ENCODE measurements at places on chromosomes 13 and 19.

GRCh38 chr13:49084961-49085360 lies 109.2 kb downstream of the FNDC3A start:
- DNase-seq = no peak

DNA sequence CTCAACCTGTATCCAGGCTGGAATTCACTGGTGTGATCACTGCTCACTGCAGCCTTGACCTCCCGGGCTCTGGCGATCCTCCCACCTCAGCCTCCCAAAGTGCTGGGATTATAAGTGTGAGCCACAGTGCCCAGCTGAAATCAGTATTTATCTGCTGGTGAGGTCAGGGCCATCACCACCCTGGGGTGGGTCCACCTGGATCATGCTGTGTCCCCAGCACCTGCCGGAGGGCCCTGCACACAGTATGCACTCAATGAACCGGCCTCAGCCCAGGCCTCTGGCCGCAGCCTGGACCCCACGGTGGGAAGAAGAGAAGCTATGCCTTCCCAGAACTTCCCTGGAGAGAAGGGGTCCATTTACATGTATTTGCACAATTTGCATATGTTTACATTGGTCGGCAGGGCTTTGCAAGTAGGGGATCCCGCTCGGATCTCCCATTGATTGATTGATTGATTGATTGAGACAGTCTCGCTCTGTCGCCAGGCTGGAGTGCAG lies 2.6 kb upstream of the SLC5A5 start:
- no peak for DNase-seq

DNA sequence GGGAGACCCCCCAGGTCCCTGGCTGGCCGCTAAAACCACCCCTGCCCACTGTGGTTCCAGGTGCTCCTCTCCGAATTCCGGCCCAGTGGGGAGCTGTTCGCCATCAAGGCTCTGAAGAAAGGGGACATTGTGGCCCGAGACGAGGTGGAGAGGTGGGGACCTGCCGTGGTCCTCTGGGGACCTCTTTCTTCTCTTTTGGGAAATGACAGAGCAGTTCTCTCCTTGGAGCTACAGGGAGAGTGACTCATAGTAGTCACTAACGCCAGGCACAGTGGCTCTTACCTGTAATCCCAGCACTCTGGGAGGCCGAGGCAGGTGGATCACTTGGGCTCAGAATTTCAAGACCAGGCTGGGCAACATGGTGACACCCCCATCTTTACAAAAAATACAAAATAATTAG lies 7.3 kb downstream of the PTGER1 start:
- no peak for DNase-seq

- no peak for DNase-seq
Observed at GRCh38 chr19:56885173-56885985, 44.9 kb upstream of the PEG3 start.

- no peak for DNase-seq
Observed at GRCh38 chr13:39297664-39298171, 259.5 kb downstream of the NHLRC3 start.

DNA sequence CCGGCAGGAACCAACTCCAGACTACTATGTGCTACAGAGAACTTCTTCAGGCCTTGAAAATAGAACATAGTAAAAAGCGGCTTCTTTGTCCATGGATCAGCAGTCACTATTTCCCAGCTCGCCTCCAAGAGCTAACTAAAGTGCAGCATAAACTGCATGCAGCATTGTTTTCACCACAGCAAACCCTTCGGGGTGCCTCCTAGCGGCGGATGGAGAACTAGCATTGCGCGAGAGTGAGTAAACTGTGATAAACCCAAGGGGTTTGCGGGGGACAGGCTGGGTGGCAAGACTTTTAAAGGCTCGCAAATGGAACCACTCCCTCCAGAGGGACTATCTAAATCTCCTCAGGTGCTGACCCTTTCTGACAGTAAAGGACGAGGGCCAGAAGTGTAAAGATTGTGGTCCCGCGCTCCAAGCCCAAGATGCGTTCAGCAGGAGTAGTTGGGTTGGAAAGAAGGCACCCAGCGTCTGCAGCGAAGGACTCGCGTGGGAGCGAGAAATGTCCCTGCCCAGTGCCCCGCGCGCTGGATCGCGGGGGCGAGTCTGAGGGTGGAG lies 21.5 kb upstream of the SGCG start:
- DNase-seq = no peak

DNA sequence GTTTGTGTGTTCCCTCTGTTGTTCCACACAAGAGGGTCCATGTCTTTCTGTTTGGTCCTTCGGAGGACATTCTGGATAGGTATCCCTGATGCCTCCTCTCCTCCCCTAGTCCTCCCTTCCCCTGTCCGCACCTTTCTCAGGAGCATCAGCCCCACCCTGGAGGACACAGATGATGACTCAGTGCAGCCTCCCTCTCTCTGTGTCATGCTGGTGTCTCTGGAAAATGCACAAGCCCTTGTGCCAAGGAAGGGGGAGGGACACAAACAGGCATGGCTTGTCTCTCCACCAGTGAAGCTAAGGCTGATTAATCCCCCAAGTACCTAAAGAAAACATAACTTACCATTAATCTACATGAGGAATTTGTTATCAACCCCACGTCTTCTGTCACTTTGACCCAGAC lies 16.2 kb upstream of the TNFRSF19 start:
- DNase-seq = no peak
